Activated CD4-positive, alpha-beta T cell treated with anti-CD3 and anti-CD28 coated beads, Interleukin-2, amount 50 U/mL, for 1 hour (primary cell): ENCODE measurements at places on chromosomes 5 and 9.

DNA sequence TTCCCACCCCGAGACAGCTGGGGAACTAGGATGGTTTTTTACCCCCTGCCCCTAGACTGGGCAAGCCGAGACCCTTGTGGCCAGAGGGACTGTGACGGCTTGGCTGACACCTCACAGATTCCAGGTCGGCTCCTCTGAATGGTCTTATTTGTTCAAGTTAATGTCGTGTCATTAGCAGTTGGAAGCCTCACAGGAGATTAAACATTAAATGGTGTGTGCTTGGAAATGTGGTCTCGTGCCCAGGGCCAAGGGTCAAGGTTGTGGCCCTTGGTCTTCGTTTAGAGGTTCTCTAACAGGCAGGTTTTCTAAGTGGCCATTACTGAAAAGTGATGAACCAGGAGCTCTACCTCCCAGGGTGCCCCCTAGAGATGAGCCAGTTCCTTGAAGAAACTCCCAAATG lies 61.2 kb upstream of the RXRA start:
- DNase-seq, result no peak

DNA sequence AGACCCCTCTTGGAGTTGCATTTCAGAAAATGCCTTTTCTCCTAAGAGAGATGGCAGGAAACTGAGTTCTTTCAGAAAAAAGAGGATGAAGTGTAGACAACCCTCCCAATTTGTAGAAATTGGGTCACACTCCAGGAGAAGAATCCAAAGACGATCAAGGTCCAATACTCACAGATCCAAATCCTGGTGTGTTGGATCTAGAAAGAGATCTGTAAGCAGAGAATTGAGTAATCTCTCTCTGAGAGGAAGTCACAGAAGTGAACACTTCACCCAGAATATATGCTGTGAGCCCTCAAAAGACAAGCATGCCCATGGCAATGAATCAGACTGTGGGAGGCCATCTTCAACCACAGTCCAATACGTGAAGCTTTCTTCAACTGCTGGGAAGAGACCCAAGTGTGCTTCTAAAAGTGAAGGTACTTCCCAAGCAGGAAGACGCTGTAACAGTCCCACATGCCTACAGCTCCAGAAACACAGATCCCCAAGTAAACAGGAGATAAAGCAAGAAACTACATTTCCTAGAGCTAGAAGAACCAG lies 182.7 kb downstream of the SMC2 start:
- no peak for DNase-seq

- no peak for DNase-seq
These were observed 17.9 kb downstream of the TIGD6 start for GRCh38 chr5:149982505-149982904.

- no peak for DNase-seq
These were observed 10.6 kb upstream of the AGXT2 start for GRCh38 chr5:35058374-35058788.

- DNase-seq, result no peak
These were observed 48.8 kb upstream of the SLC25A51 start for GRCh38 chr9:37952731-37953130.

- DNase-seq, result no peak
These were observed at the start of gene BRINP1 for GRCh38 chr9:119368681-119369581. TSS of gene BRINP1 (minus strand) at chr9:119369435. CDS start at chr9:119313355, 56,080 bp downstream.

DNA sequence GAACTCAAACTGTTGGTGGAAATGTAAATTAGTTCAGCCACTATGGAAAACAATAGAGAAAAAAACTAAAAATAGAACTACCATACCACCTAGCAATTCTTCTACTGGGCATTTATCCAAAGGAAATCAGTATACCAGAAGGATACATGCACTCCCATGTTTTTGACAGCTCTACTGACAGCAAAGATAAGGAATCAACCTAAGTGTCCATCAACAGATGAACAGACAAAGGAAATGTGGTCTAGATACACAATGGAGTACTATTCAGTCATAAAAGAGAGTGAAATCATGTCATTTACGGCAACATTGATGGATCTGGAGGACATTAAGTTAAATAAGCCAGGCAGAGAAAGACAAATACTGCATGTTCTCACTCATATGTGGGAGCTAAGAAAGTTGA lies 21.8 kb upstream of the C9orf40 start:
- no peak for DNase-seq

DNA sequence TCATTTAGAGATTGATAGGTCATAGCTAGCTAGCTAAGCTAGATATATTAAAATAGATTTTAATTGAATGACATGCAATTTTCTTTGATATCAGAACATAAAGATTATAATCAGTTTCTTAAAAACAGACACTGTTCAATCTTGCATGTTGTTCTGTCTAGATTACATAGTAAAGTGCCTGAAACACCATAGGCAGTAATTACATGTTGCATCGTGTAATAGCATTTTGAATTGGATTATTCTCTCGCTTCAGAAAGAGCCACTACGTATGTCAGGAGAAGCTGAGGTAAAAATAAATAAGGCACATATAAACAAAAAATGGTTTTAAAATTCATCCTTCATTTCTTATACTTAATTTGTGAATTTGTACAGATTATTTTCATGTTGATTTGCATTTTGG lies 148.0 kb upstream of the CDH12 start:
- DNase-seq, result no peak

GRCh38 chr5:4639946-4640345 lies 500.2 kb upstream of the ADAMTS16 start:
- DNase-seq, result no peak

DNA sequence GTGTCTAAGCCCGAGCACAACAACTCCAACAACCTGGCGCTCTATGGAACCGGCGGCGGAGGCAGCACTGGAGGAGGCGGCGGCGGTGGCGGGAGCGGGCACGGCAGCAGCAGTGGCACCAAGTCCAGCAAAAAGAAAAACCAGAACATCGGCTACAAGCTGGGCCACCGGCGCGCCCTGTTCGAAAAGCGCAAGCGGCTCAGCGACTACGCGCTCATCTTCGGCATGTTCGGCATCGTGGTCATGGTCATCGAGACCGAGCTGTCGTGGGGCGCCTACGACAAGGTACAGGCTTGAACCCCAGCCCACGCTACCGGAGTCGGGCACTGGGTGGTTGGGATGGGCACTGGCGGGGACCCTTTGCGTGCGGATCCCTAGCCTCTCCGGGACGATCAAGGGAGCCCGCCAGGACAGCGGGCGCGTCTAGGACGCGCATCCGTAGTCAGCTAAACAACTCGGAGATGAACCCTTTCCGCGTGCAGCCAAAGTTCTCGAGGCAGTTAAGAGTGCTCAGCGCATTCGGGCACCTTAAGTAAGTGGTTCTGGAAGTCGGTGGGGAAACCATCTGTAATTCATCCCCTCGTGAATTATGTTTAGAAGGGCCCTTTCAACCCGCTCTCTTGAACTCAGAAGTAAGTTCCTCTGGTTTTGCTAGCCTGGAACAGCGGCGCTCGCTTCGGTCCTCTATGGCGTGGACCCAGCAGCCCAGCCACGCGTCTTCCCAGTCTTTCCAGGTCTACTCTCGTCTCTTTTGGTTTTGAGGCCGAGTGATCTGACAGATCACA lies 1.3 kb downstream of the KCNN2 start:
- DNase-seq, result no peak

- DNase-seq, result no peak
These were observed 85.1 kb upstream of the DHFR start for GRCh38 chr5:80739898-80740297.

DNA sequence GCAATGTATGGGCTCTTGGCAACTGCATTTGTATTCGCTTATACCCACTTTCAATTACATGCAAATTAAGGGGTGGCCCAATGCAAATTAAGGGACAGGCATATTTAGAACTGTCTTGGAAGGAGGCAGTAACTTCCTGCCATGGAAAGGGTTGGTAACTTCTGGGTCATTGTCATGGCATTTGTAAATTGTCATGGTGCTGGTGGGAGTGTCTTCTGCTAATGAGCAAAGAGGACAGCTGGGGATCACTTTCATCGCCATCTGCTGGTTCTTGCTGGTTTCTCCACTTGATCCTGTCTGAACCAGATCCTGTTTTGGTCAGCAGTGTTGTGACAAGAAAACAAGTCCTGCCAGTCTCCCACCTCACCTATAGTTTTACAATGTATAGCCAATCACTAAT lies 23.3 kb upstream of the UGT3A2 start:
- DNase-seq, result no peak

DNA sequence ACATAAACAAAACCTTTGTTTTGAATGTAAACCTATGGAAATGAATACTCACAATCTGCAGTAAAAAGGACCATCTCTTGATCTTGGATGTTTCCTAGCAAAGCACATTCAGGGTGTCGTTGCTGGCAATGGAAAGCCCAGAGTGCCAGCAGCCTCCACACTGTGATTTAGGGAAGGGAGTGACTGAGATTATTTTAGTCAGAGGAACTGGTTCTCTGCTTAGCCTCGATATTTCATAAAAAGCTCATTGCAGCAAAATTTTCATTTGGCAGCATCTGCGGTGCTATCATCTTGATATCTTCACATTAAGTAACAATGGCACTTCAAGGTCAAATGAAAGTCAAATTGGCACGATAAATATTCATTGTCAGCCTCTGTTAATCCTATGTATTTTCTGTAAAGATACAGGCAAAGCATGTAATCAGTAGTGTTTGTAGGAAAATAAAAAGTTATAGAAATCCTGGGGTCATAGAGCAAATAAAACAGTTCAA lies 116.0 kb downstream of the MACIR start:
- DNase-seq, result no peak

DNA sequence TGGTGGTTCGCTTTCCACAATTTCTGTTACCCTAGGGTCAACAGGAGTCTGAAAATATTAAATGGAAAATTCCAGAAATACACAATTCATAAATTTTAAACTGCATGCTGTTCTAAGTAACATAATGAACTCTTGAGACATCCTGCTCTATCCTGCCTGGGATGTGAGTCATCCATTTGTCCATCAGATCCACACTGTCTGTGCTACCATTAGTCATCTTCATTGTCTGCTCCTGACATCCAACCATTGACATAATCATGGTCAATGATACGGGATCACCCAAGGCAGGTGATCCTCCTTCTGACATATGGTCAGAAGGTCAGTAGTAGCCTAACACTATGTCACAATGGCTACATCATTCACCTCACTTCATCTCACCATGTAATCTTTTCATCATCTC lies 276.7 kb upstream of the KIF2A start:
- no peak for DNase-seq

GRCh38 chr9:112258106-112258505 lies 75.3 kb downstream of the PTBP3 start:
- no peak for DNase-seq

DNA sequence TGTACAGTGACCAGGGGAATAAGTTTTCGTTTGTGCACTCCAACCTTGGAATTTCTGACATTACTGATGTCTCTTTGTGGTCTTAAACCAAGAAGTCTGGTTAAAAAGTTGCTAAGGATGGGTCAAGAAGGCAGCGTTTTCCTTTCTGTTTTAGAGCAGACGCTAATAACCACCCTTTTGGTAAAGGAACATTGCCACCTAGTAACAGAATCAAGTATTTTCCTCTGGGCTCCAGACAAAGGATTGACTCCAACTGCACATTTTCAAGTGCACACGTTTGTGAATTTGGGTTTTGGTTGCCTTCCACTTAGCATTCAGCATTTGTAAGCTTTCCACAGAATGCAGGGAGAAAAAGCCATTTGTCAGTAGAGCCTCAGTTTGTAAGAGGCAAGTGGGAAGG lies 22.2 kb upstream of the CEP78 start:
- no peak for DNase-seq

DNA sequence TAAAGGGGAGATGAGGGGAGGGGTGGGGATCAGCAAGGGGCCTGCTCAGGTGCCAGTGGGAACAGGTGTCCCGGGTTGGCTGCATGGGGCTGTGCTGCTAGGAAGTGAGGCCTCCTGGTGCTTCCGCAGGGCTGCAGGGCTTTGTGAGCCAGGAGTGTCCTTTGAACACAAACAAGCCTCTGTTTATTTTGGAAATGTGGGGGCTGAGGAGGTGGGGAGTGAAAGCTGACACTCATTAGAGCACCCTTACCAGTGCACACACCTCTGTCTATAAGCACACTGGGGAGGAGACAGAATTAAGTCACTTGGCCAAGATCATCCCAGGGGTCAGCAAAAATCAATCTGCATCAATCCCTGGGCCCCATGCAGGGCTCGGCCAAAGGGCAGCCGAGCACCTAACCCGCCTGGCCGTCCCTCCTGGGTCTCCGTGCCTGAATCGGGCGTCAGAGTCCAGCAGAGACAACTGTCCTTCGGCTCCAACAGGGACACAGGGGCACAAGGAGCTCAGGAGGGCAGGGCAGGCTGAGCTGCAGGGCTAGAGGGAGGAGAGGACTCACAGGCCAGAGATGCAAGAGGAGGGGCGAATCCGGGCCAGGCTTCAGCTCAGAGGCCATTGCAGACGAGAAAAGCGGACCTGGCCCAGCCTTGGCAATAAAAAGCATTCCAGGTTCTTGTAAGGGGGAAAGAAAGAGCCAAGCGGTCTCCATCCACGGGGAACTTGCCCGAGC lies 99.8 kb downstream of the VAV2 start:
- DNase-seq, result no peak

- no peak for DNase-seq
These were observed 99.2 kb upstream of the SPATA31C2 start for GRCh38 chr9:88237479-88237961.

- no peak for DNase-seq
These were observed 12.0 kb downstream of the PBX3 start for GRCh38 chr9:125758986-125759763.

DNA sequence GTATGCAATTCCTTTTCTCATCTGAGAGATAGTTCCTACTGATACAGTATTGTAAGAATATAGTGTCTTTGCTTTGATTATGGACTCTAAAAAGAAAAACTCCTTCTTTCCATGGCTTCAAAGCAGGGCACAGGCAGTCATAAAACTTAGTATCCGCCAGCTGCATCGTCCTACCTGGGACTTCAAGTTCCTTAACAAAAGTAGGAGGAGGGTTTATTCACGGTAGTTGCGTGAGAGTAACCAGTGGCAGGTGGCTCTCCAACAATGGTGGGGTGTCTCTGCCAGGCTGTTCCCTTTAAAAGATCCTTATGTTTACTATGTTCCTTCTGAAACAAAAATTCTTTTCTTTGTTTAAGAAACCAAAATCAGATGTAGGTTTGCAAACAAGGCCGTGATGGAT lies 173.5 kb upstream of the DMAC1 start:
- no peak for DNase-seq

DNA sequence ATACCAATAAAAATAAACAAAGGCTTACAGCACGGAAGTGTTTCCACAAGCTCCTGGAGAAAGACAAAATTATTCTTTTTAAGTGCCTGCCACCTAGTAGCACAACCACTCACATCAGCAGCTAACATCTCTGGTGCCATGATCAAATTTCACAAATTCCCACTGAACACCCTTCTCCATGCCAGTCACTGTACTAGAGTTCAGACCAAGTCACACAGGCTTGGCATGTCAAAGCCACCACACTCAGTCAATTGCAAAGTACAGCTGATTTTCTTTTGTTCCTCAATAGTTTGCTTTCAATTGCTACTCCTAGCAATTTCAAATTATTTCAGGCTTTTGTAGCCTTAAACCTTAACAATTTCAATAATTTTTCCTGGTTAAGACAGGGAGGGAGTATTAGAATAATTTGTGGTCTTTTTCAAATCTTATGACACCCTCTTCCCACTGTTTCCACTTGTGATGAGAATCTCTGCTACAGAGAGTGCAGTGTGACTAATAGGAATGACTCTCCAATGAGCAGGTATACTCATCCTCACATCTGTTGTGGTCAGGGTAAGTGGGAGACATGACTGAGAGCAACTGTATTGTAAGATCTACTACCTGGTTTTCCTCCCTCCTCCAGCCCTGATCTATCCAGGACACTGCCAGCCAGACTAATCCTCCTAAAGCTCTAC lies 46.2 kb downstream of the RNF145 start:
- DNase-seq, result no peak
